ENCODE measurements at places on chromosomes 7 and 10. TPM values are rescaled to one million over a fixed set of nuclear protein-coding genes. Genes with fewer than 3 reads are reported as not detected.

DNA sequence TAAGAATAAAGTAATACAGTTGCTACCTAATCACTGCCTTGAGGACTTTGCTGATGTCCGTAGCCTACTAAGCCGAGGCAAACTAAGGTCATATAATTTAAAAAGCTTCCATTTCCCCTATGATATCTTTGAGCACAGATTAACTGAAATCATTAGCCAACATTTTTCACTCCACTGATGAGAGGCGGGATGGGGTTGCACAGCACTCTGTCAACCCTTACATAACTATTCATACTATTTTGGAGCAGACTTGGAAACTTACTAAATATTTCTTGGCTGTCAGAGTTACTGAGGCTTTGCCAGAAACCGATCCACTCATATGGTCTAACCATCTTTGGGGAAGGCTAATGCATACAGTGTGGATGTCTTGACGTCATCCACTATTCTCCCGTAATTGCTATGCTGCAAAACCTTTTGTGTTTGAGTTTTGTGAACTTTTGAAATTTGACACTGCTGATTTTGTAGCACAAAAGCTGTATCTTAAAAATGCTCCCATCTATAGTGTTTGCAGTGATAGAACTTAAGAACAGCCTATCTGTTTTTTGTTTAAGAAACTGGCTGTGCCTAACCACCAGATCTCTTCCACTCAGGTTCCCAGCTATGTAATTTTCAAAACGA, 248.7 kb downstream of the TSPAN12 start:
- DNase-seq: no peak

SOSTDC1 gene
- polyA plus RNA-seq: 0.97 TPM

DNA sequence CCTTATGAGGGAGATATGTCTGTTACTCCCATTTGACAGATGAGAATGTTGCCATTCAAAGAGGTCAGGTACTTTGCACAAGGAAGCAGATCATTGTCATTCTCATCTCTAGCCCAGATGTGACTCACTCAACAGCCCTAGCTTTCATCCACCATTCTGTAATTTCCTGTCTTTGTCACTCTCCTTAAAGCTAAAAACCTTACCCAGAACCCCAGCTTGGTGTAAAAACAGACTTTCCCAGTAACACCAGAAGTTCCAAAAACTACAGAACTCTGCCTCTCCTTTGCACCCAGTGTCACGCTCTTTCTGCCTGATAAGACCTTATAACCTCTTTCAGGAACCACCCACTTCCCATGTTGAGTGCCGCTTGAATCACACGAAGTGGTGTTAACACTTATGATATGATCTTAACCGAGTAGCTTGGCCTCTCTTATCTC, 89.1 kb upstream of the SP4 start:
- no peak for DNase-seq

DNA sequence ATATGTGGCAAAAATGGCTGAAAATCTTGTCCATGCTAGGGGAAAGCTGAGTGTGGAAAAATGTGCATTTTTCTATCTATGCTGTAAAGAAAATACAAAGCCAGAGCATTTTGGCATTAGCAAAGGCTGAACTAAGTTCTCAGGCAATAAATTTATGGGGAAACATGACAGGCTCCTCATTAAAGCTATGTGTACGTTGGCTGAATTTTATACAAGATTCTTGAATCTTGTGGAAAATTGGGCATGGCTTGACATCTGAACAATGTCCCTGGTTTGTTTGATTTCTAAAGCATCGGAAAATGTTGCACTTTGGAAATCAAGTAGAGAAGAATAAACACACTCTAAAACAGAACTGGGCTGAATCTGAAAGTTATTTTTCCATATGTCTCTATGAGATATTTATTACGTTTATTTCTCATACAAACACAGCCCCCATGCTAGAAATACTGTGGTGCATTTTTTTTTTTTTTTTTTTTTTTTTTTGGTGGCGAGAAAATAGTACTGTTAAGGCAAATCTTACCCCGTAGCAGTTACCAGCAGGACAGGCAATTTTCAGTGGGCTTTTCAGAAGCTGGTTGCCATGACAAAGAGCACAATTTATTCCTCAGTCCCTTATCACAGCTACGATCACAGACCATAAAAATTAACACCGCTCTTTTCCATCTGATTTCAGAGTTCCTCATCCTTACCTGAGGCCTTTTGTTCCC, 16.9 kb downstream of the CPA1 start:
- peak; percentile 74 for DNase-seq

DNA sequence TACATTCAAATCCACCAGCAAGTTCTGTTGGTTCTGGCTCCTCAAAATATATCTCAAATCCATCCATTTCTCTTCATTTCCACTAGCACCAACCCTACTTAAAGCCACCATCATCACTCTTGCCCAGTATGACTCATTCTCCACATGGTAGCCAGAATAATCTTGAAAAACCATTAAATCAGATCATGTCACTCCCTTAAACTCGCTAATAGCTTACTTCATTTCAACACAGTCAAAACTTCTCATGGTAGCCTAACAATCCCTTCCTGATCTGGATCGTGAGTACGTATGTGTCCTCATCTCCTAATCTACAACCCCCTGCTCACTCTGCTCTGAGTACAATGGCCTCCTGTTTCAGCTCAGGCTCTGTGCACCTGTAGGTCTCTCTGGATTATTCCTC, 8.7 kb downstream of the EPC1 start:
- no peak for DNase-seq

GRCh38 chr7:78412216-78412858, 613.8 kb downstream of the PHTF2 start:
- no peak for DNase-seq

DNA sequence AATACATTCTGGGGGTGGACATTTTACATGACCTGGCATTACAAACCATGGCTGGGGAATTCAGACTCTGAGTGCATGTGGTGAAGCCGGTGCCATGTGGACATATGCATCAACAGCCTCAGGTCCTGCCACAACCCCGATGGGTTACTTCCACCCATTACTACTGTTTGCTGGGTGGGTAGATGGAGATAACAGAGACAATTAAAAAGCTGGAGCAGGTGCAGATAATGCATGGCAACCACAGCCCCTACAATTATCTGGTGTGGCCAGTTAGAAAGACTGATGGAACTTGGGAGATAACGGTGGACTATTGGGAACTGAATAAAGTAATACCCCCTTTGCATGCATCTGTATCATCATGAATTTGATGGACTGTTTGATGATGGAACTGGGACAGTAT, 21.6 kb upstream of the ADAMTS14 start:
- DNase-seq: no peak

- DNase-seq: no peak
Measured at GRCh38 chr7:1985042-1985441, 247.7 kb downstream of the MAD1L1 start.

ZNF488 gene
- 22.1 TPM for polyA plus RNA-seq

RAPGEF5 gene
- 22.4 TPM for polyA plus RNA-seq

All from brain (organoid and tissue), 16 donors.